Stimulated activated CD8-positive, alpha-beta memory T cell treated with anti-CD3 and anti-CD28 coated beads, Interleukin-7, amount 100 ng/mL, for 4 hours (primary cell): ENCODE measurements at places on chromosomes 5 and 9.

DNA sequence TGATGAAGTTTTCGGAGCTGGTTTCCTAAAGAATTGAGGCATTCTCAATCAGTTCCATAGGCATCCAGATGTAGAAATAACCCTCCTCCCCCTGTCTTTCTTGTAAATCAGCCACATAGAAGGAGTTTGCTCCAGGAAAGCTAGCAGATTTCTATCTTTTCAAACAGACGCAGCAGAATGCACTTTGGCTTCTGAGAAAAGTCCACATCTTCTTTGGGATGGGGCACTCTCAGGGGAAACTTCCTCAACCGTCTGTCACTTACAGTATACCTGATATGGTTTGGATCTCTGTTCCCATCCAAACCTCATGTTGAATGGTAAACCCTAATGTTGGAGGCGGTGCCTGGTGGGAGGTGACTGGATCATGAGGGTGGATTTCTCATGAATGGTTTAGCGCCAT, 94.1 kb downstream of the SNCAIP start:
- no peak for DNase-seq

- DNase-seq: no peak
These were observed 85.0 kb downstream of the LHFPL2 start for GRCh38 chr5:78563621-78564020.

- DNase-seq: no peak
These were observed 60.3 kb downstream of the GNA14 start for GRCh38 chr9:77587851-77588250.

DNA sequence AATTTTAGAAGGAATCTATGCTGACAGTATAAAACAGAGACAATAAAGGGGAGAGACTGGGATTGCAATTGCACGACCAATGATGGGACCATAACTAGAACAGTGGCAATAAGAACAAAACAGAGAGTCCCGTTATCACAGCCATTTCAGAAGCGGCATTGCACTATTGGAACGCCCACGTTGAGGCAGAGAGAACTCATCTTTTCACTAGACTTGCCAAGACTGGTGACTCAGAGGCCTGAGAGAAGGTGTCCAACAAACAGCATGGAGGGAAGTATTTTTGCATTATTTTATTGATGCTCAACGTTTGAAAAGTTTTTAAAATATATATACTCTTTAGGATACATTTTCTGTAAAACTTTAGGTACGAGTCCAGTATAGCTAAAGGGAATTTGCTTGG, 737.7 kb downstream of the TLE1 start:
- no peak for DNase-seq

DNA sequence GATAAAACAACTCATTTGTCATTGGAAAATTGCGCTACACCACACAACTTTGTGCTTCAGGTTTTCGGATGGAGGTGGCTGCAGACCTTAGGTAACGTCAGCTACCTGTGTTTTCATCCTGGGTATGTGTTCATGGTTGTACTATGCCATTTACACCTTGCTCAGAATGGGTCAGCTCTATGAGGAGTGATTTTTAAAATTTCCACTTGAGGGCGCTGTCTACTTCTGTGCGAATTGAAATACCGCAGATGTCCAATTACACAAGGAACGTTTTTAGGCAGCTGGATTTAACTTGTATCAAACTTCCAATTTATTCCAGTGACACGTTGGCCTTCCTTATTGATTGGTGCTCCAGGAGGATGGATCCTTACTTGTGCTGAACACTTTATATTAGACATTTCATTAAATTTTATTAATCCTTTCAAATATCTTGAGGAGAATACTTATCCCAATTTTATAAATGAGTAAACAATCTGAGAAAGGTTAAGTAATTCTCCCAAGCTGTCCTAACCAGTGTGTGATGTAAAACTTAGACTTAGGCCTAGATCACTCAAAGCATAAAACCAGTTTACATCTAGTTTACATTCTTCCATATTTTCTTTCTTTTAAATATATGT, 23.4 kb downstream of the DMRTA1 start:
- no peak for DNase-seq

DNA sequence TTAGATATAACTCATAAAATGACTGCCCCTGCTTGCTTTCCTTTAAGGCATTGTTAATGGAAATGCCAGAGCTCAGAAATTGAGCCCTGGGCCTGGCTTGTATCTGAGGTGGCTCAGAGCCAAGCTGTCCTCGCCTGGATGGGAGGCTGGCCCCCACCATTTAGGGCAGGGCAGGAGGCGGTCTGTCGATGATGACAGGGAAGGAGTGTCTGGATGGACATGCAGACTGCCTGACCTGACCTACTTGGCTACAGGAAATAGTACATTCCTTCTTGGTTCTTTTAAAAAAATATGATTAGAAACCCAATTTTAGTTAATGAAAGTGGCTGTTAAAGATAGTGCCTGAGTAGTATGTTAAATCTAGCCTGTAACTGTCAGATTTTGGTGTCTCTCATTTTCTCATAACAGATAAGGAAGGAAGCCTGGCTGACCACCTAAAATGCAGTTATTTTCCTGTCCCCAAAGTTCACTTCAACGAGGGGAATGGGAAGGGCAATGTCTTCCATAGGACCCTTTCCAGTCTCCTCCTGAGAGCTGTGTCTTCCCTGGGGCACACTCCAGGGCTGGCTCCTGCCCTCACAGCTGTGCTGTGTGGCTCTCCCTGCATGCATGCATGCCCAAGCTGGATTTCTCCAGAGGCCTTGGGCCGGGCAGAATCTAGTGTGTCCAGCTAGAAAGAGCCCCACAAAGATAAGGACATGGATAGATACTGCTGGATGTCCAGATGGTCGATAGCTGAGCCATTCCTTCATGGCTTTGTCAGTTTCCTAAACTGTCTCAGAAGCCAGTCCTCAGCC, 42.3 kb downstream of the MACROH2A1 start:
- DNase-seq: no peak

DNA sequence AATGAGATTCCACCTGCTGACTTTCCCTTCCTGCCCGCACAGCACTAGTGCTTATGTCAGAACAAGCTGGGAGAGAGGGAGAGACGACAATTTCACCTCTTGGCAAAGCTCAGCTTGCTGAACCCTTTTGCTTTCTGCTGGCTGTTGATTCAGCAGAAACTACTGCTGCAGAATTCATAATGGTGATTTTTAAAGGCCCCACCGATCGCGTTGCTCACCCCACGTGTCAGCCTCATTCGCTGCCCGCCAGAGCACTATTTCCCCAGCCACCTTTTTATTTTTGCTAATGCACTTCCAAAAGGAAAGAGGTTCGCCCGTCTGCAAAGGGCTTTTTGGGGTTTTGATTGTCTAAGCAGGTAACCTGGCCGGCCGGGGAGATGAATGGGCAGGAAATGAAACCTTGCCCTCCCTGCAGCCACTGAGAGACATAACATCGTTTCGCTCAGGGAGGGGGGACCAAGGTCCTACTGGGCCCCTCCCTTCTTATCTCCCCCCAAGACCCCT, 1.3 kb downstream of the PPP2R2B start:
- no peak for DNase-seq

- DNase-seq: no peak
These were observed 55.9 kb upstream of the RNU6ATAC start for GRCh38 chr9:134220311-134220710.

DNA sequence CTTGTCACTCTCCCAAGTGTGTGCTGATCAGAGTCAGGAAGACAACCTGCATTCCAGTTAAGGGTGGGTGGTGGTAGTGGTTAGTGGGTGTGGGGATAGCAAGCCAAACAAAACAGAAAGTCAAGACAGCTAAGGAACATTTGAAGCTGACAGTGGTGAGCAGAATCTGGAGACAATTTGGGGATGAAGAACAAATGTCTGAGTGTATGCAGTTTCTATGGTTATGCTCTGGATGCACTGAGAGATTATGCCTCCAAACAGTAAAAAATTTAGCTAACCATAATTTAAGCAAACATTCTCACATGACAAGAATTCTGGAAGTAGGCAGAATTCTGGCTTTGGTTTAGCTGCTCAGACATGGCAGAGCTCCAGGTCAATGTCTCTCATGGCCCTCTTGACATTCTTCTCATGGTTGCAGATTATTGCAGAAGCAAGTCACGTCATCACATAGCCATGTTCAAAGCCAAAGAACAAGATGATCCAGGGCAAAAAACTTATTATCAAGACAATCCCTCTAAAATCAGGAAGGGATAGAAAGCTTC, 148.7 kb downstream of the LURAP1L start:
- no peak for DNase-seq

DNA sequence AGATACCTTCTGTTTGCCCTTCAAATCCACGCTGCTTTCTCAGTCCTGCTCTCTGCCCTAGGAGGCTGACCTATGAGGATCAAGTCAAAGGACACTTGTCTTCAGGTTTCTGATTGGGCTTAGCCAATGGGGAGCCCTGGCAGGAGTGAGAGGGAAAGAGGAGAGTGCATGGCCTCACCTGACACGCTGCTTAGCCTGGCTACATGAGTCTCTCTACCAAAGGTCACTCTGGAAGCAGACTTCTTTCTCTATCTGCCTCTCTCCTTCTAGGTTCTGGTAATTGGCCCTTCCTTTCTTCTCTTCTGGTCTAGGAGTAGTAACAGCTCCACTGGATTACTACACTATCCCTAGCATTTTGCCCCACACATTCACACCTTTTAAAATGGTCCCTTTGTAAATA, 13.1 kb downstream of the ARSB start:
- no peak for DNase-seq

DNA sequence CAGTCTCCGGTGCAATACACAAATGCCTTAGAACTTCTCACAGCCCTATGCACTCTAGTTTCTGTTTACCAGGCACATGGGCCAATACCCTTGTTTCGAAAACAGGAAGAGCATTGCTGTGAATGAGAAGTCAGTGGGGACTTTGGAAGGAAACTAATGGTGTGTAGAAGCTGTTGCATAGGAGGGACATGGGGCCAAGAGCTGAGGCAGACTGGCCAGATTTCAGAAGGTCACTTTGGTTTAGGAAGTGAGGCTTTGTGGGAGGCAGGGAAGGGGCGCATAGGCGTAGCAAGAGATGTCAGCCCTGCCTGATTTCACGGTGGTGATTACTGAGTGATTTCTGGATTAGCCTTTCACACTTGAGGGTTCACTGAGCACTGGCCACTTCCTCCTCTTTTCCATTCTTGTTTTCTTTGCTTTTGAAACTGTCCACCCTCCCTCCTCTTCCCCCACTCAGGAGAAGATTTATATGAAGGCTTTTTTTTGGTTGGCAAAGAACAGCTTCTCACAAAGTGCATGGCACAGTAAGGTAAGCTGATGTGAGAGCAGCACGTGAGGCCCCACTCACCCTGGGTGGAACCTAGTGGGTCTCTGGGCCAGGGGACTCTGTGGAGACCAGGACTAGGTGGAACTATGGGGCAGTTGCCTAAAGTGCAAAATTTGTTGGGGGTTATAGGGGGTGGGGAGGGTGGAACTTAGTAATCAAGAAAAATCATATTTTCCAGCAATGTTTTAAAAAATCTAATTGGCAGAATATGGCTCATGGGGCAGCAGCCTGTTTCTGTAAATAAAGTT, 6.1 kb upstream of the TMEM252 start:
- no peak for DNase-seq

- no peak for DNase-seq
These were observed 901.9 kb upstream of the WWC1 start for GRCh38 chr5:167389537-167389936.

DNA sequence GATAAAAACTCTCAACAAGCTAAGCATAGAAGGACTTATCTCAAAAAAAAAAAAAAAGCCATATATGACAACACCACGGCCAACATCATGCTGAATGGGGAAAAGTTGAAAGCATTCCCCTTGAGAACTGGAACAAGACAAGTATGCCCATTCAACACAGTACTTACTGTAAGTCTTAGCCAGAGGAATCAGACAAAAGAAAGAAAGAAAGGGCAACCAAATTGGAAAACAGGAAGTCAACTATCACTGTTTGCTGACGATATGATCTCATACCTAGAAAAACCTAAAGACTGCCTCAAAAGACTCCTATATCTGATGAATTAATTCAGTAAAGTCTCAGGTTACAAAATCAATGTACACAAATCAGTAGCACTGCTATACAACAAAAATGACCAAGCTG, 24.6 kb upstream of the PTGER4 start:
- DNase-seq: no peak

GRCh38 chr5:120405286-120405864, 58.7 kb upstream of the PRR16 start:
- DNase-seq: no peak

DNA sequence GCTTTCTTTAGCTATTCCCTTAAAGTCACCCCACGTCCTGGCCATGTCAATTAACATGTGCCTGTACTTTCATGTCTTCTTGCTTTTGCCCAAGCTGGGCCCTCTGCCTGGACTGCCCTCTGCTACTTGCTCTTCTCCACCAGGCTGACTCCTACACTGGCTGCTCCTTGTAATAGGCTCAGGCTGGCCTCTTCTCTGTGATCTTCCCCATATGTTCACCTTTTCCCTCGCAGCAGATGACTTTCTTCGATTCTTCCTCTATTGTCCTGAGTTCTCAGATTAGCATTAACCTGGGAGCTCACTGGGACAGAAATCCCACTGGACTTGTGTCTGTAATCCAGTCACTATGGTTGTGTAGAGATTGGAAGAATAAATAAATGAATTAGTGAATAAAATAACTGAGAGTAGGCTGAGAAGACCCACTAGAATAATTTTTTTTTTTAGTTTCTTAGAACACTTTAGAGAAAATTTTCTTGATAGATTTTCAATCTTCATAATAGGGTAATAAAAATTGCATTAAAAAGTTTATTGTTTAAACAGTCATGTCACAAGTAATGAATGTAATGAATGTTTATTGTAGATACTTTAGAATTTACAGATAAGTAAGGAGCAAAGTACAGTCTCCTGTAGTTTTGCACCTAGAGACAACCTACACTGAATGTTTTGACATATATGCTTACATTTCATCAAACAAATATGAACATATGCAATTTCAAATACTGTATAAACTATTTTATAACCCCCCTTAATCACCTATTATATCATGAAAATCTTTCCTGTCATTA, 47.4 kb upstream of the TNFSF15 start:
- no peak for DNase-seq
